ENCODE measurements at places on chromosomes 1 and 21. TPM values are rescaled to one million over a fixed set of nuclear protein-coding genes. Genes with fewer than 3 reads are reported as not detected.
A peak's percentile ranks its signal among the peaks of the same experiment; 100 is the strongest.

DNA sequence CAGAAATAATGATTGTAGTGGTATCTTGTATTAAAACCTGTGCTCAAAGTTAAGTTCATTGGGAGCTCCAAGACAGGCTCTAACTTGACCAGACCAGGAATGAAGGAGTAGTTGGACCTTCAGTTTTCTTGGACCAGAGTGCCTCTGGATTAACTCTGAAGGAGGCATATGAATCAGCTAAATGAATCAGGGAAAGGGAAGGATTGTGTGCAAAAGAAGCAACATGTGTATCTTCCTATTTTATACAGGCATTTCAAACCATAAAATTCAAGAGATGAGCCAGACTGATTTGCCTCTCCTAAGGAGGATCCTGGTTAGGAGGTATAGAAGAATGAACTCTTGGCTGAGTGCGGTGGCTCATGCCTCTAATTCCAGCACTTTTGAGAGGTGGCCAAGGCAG is 71.4 kb downstream of the CC2D1B start:
- DNase-seq = no peak
- no peaks in the 10 kb centered on the region for H3K27me3 ChIP-seq
- peaks cover 2% of the 10 kb centered on the region for H3K4me1 ChIP-seq

- H3K27me3 ChIP-seq = no peaks in the 10 kb centered on the region
- H3K4me3 ChIP-seq = no peak overlapping the region
- no peak for DNase-seq
- H3K4me1 ChIP-seq = no peaks in the 10 kb centered on the region
- no peak overlapping the region for H3K27ac ChIP-seq
Measured at GRCh38 chr1:158028969-158029368, 35.5 kb downstream of the KIRREL1 start.

DNA sequence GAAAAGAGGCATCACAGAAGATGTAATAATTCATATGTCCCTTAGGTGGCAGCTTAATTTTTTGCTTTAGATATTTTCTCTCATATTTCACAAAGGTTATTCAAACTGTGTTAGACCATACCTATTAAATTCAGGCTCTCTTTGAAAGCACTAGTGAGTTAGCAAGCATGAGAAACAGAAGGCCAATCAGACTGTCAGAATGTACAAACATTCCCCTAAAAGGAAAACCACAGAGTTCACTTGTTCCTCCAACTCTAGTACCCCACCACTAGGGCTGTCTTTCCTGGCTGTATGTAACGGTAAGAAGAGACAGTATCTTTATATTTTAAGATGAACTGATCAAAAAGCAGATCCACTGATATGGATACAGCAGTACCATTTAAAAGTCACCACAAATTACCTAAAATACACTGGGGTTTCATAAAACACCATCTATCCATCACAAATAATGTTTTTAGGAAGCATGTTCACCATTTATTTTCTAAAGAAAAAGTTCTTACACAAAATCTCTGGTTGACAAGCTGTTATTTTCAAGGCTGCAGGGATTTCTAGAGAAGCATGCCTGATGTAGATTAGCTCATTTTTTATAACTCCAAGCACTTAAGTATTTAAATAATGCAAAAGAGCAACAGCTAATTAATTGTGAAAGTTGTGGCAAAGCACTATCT is 1.8 kb downstream of the ARPC5 start:
- DNase-seq = no peak
- H3K27ac ChIP-seq = peak overlapping the region; percentile 93
- peak overlapping the region; percentile 100 for H3K4me3 ChIP-seq
- peaks cover 43% of the 10 kb centered on the region for H3K36me3 ChIP-seq
- H3K27me3 ChIP-seq = peaks cover 7% of the 10 kb centered on the region
- H3K4me1 ChIP-seq = peaks cover 45% of the 10 kb centered on the region

GRCh38 chr1:184222652-184223052 is 164.2 kb upstream of the C1orf21 start:
- H3K27ac ChIP-seq = no peak overlapping the region
- H3K27me3 ChIP-seq = peaks cover 8% of the 10 kb centered on the region
- no peaks in the 10 kb centered on the region for H3K4me1 ChIP-seq
- peak; percentile 9 for DNase-seq
- no peak overlapping the region for H3K4me3 ChIP-seq

DNA sequence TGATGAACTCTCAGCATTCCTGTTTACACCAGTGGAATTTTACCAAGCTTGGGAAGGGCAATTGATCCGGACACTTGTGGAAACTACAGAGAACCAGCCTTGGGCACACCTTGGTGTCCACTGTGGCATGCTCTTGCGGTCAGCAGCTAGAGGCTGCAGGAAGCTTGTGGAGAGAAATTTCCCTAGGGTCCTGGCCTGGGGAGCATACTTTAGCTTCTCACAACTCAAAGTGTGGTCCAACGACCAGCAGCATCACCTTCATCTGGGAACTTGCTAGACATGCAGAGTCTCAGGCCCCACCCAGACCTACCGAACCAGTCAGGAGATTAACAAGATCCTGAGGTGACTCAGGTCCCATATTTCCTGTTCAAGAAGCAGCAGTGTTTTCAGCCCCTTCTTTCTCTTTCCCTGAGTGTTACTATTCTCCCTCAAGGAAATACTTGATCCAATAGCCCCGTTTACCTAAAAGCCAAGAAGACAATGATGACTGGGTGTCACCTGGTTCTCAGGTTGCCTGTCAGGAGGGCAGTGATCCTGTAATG is 55.7 kb upstream of the KCNE2 start:
- H3K27me3 ChIP-seq = peaks cover 7% of the 10 kb centered on the region
- DNase-seq = no peak
- H3K4me3 ChIP-seq = no peak overlapping the region

DNA sequence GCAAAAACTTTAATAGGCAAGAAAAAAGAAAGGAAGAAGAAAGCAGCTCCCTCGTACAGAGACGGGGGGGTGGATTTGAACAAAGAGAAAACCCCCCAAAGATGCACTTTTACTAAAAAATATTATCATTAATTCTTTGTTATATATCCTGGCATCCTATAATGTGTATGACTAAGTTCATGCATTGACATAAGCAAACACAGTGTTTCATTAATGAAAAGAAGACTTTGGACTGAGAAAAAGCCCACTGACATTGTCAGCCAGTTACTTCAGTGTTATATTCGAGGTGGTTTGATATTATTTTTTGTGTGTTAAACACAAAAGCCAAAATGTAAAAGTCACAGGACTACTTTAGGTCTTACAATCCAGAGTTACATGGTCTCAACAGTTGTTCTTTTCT is 110.1 kb upstream of the DPYD start:
- no peak overlapping the region for H3K4me3 ChIP-seq
- peaks cover 16% of the 10 kb centered on the region for H3K27me3 ChIP-seq
- H3K36me3 ChIP-seq = no peaks in the 10 kb centered on the region

DNA sequence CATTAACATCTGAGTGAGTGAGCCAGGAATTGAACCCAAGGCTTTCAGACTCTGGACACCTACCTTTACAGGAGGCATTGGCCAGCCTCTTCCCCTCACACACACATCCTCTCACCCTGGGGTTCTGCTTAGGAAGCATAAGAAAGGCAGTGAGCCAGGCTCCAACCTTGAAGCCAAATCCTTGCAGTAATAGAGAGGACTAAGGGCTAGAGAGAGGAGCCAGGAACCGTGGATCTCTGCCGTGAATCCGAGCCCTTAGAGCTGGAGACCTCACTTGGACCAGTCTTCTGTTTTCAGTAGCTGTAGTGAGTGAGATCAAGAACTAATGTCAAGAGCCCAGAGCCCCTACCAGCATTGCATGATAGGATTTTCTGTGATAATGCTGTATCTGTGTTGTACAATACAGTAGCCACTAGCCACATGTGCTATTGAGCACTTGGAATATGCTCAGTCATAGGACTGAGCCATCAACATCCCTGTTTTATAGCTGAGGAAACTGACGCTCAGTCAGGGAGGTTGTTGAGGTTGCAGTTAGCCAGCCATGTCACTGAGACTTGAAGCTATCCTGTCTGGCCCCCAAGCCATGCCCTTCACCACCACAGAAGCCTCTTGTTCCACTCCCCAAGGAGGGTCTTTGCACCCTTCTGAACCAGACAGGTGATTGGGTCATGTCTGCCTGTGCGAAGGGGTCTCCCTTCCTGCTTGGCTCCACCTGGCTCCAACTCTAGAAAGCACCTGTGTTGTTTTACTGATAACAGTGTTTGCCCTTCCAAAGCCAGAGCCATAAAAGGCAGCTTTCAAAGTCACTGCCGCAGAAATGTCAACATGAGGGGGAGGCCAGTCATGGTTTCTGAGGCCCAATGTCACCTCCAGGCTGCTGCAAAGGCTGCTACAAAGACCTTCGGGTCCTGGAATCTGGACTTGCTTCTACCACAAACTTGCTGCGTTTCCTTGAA is 101.1 kb upstream of the JUN start:
- H3K36me3 ChIP-seq = no peaks in the 10 kb centered on the region
- H3K4me3 ChIP-seq = no peak overlapping the region
- H3K27me3 ChIP-seq = no peaks in the 10 kb centered on the region
- no peak overlapping the region for H3K27ac ChIP-seq

BCAS2 gene
- 52.1 TPM for total RNA-seq

KNCN gene
- not detected for total RNA-seq

HTR1D gene
- total RNA-seq = not detected

NHLH1 gene
- 0.32 TPM for total RNA-seq

CRB1 gene
- total RNA-seq = not detected

CLDN17 gene
- total RNA-seq = not detected

TMEM269 gene
- total RNA-seq = 0.16 TPM

CR1 gene
- not detected for total RNA-seq

Data from activated T-helper 2 cell treated with anti-CD3 and anti-CD28 coated beads, Interferon-gamma antibody, Interleukin-2, Interleukin-4, amounts not matched to agents 10 μg/mL and 5 μg/mL and 100 μg/mL, durations not matched to agents 14 hours and 24 hours and 36 hours (primary cell).